ENCODE measurements at places on chromosomes 2 and 18.

- no peak for DNase-seq
Measured at GRCh38 chr2:37267685-37268084, 36.2 kb downstream of the NDUFAF7 start.

GRCh38 chr2:112010751-112011150 is 44.3 kb upstream of the TMEM87B start:
- DNase-seq = no peak

GRCh38 chr18:36735130-36735529 is 93.7 kb downstream of the TPGS2 start:
- no peak for DNase-seq

GRCh38 chr2:132621131-132621875 is 48.7 kb downstream of the LYPD1 start:
- DNase-seq = no peak

GRCh38 chr18:35770376-35771014 is 189.0 kb downstream of the GALNT1 start:
- DNase-seq = no peak

DNA sequence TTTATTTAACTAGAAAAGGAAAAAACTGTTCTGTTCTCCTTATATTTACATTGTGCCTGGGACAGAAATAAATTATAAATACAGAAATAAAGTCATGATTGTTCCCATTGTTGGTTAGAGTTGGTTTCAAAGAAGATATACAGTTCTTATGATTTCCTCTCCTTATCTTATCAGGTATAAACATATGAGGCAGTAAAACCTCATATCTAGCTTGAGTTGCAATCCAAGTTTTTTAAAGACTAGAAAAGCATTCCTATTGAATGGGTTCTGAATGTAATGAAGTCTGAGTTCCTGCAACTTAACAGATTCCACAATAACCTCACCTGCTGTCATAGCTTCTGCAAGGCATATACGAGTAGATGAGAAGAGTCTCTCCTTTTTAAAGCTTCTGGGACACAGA is 114.7 kb upstream of the CAVIN2 start:
- no peak for DNase-seq

DNA sequence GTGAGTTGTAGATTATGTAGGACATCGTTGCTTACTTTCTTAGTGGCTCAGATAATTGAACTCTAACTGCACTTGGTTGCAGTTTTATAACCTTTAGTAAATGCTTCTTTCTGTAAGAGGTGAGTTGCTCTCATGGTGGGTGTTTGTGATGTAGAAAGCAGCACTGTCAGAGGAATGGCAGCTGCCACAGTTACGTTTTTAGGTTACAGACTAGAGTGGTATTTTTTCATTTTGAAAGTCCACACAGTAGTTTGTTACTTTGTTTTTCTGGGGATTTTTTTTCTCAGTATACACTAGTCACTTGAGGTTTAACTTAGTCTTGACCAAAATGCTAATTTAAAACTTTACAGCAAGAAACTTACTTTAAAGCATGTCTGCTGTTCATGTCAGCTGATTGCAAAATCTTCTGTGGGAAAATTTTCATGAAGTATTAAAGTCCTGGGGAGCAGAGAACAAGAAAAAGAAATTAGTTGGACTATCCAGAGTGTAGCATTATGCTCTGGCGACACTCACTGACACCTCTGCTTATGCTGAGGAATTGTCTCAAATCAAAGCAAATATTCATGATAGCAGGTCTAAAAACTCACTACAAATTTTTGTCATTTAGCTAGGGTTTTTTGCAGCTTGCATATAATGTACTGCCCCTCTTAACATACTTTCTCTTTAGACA is 14.8 kb downstream of the AFTPH start:
- no peak for DNase-seq

GRCh38 chr2:41709702-41710599 is 337.9 kb upstream of the PKDCC start:
- DNase-seq = no peak

DNA sequence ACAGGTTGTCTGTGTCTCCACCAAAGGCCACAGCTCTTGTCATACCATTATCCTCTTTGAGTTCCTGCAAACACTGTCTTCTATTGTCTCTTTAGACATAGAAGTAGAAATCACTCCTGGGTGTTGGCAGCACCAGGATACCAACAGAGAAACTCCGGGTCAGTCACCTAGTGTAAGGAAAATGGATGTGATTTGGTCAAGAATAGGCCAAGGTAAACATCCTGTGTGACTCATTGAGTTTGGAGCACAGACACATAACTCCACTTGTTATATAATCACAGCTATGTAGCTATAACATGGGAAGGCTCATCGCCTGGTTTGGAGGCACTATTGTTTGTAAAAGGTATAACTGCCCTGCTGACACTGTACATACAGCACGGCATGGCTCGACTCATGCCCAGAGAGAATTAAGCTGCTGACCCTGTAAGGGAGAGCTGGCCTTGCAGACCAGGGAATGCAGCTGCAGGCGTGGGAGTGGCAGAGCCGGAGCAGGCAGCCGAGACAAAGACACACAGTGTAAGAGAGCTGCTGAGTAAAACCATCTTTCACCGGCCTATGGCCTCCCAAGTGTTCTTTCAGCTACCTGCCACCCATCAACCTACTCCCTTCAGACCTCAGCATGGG is 3.4 kb upstream of the TXNL1 start:
- no peak for DNase-seq

GRCh38 chr2:109533823-109534222 is 79.9 kb downstream of the SEPTIN10 start:
- DNase-seq = no peak
